ENCODE measurements at places on chromosomes 5 and 9.

DNA sequence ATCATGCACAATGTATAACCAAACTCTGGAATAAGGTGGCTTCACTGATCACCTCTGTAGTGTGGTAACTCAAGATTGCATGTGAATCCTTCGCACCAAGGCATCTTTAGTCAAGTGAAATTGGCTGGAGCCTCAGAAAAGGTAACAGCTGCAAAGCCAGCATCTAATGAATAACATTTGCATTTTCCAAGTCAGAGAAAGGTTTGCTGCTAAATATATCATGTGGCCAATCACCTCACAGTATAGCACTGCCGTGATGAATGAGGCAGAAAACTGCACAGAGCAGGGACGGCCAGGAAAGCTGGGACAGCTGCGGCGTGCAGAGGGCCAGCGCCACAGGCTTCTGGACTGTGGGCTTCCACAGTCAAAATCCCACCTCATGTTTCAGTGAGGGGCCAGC is 18.5 kb downstream of the MRPS27 start:
- no peak for DNase-seq

DNA sequence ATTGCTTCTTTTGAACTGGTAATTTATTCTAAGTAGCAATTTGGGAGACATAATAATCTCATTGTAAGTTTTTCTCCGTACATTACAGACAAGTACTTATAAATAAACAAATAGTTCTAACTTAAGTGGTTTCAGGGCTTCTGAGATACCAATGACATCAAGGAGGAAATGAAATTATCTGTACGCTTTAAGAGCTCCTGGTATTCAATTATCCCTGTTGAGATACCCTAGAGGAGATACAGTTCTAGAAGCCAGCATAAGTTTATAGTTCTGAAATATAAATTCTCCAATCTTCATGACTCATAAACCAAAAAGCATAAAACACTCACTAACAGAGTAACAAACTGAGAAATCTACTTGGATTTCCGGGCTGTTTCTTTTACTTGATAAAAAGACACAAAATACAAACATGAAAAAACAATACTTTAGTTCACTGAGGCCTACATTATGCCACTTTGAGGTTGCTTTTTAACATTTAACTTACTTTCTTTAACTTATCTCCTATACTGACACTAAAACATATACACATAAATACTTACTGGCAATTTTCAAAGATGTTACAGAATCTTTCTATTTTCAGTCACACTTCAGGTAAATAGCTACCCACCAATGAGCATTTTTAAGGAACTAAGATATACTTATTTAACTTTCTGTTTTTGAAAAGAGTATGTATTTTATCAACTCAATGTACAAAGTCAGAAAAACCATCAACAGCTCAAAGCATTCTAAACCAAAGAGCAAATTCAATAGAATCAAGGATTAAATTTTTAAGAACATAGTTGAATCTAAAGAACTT is 7.5 kb downstream of the DCTN4 start:
- no peak for DNase-seq

GRCh38 chr5:150490754-150491153 is 17.2 kb upstream of the NDST1 start:
- no peak for DNase-seq

DNA sequence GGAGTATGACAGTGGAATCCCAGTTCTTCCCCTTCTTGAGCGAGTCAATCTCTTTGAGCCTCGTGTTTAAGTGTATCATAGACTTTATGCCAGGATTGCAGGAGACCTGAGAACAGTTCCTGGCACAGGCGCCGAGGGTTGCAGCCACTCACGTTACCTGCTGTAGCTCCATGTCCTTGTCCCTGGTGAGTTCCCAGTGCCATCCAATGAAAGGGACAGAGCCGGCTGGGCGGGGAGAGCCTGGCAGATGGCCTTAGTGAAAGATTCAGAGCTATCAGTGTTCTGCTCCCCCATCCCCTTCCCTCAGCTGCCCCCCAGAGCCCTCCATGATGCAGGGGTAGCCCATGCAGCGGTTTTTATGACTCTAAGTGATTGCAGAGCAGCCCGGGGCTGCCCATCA is 554.0 kb downstream of the BNC2 start:
- DNase-seq = no peak

GRCh38 chr5:36958612-36959011 is 82.0 kb downstream of the NIPBL start:
- no peak for DNase-seq

GRCh38 chr9:114884787-114885452 is 45.5 kb downstream of the TNFSF8 start:
- DNase-seq = no peak

- no peak for DNase-seq
Measured at GRCh38 chr9:26802921-26803320, 89.7 kb downstream of the CAAP1 start.

GRCh38 chr9:7273575-7273974 is 515.8 kb downstream of the KDM4C start:
- DNase-seq = no peak

DNA sequence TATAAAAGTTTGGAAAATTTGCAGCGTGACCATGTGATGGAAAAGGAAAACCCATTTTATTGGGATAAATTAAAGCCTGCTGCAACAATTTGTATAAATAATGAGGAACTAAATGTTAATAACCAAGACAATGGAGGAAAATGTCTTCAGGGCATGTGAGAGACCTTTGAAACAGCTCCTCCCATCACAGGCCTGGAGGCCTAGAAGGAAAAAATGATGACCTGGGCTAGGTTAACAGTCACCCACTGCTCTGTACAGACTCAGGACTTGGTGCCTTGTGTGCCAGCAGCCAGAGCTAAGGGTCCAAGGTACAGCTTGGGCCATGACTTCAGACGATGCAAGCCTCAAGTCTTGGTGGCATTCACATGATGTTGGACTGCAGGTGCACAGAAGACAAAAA is 22.0 kb upstream of the UGT3A1 start:
- no peak for DNase-seq

GRCh38 chr9:113468716-113469448 is 5.4 kb downstream of the RGS3 start:
- no peak for DNase-seq

- no peak for DNase-seq
Measured at GRCh38 chr9:135609366-135609955, 29.9 kb downstream of the GLT6D1 start.

GRCh38 chr5:17378346-17378997 is 119.6 kb upstream of the TAF11L2 start:
- no peak for DNase-seq

GRCh38 chr9:73133921-73134407 is 17.7 kb upstream of the ANXA1 start:
- DNase-seq = no peak

DNA sequence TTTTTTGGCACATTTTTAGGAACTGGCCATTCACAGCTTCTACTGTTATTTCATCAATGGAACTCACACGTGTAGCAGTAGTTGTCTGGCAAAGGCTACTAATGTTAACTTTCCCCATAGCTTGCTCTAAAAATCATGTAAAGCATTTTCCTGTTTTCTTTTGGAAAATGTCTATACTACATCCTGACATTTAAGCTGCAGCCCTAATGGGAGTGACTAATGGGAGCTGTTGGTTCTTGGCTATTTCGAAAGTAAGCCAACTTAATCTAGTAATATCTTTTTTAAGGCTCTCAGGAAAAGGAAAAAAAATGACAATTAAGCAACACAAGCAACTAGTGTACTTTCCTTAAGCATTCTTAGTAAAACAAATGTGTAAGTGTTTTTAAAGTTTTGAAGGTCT is 169.2 kb downstream of the SLC12A2 start:
- DNase-seq = no peak

DNA sequence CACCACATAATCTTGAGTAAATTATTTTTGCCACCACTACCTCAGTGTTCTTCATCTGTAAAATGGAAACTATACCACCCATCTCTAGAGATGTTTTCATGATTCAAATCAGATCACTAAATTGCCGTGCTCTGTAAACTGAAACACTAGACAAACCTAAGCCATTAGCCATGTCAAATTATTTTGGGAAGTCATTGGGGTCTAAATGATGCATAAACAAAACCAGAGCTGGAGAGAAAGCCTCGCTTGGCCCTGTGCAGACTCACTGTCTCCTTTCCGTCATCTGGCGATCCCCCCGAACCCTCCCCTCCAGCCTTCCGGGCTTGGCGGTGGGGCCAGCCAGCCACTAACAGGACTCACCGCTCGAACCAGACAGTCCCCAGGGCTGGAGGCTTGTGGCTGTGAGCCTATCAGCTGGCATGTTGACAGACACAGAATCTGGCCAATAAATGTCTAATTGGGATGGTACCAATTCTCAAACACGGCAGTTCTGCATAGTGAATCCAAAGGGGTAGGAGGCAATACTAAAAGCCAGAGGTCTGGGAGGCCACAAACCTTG is 256.5 kb downstream of the SEC61B start:
- no peak for DNase-seq

DNA sequence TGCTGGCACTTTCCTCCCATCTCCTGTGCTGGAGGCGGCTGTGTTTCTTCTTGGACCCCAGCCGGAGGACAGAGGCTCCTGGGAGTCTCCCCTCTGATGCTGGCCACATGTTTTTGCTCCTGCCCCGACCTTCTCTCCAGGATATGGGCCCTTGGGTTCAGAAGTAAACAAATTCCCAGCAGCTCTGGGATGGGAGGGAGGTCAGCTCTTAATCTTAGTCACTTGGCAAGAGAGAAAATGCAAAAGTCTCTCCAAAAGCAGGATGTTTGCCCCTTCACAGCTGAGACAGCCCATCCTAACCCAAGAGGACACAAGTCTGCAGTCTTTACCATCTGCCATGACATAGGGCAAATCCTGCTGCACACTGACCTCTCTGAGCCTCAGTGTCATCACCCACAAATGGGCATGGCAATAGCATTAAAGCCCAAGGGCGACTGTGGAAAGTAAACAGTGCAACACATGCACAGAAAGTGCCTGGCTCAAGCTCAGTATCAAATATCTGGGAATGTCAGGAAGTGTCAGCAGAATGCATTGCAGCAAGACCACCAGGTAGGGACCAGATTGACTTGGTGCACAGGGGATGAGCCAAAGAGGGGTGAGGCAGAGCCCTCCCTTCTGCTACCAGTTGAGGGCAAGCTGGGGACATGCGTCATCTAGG is 117.0 kb upstream of the CXCL14 start:
- DNase-seq = no peak

DNA sequence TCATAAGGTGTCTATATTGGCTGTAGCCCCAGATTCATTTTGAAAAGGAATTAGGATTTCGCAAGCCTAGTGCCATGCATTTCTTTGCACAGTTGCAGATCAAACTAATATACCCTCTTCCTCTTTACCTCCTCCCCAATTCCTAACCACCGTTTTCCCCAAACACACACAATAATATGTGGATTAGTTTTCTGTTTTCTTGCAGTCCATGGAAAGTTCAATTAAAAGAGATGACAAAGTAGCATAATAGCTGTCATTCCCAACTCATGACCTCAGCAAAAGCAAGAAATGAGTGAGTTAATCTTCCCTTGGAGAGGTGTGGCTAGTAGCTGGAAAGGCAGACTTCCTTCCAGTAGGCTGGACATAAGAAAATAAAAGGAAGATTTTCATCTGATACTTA is 349.1 kb downstream of the TMEM232 start:
- DNase-seq = no peak

- DNase-seq = no peak
Measured at GRCh38 chr9:86062845-86063693, 36.3 kb downstream of the GOLM1 start.

GRCh38 chr5:6812800-6813731 is 99.8 kb downstream of the TENT4A start:
- DNase-seq = no peak

- no peak for DNase-seq
Measured at GRCh38 chr5:64594025-64594424, 88.2 kb downstream of the RGS7BP start.

DNA sequence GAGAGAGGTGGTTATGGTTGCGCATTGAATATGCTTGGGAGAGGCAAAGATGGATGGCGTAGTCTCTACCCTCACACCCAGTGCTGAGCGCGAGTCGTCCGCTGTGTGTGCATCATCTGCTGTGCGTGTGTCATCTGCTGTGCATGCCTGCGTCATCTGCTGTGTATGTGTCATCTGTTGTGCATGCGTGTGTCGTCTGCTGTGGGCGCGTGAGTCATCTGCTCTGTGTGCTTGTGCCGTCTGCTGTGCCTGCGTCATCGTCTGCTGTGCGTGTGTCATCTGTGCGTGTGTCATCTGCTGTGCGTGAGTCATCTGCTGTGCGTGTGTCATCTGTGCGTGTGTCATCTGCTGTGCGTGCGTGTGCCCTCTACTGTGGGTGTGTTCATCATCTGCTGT is 68.0 kb upstream of the IRX4 start:
- DNase-seq = no peak

- DNase-seq = no peak
Measured at GRCh38 chr5:158304607-158305006, 445.7 kb upstream of the CLINT1 start.

DNA sequence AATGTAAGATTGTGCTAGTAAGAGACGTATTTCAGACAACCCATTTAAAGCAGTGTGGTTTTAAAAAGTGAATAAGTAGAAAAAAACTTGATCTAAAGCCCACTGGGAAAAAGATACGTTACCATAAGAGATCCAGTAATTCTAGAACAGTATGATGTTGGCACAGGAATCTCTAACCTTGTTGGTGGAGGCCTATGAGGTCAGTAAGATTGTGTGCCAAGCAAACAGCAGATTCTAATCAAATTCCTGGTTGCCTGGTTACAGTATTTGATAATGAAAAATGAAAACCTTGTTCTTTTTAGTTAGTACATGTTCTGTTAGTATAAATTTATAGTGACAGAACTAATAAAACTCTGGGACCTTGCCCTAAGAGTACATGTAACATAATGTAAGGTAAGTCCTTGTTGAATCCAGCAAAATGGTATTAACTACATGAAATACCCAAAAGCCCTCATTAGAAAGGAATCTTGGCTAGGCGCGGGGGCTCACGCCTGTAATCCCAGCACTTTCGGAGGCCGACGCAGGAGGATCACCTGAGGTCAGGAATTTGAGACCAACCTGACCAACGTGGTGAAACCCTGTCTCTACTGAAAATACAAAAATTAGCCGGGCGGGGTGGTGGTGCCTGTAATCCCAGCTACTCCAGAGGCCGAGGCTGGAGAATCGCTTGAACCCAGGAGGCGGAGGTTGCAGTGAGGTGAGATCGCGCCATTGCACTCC is 33.2 kb upstream of the DMXL1 start:
- DNase-seq = no peak

GRCh38 chr5:179114756-179115155 is 54.6 kb downstream of the ZNF354C start:
- no peak for DNase-seq

GRCh38 chr9:96376891-96377874 is 6.3 kb downstream of the SLC35D2 start:
- no peak for DNase-seq
